A549 (cell line): ENCODE measurements at places on chromosomes 7 and 10. TPM values are rescaled to one million over a fixed set of nuclear protein-coding genes. Genes with fewer than 3 reads are reported as not detected.
A peak's percentile ranks its signal among the peaks of the same experiment; 100 is the strongest.

Gene CCDC146
- 1.4 to 2.0 TPM (median 1.6 TPM) in 3 replicates for polyA plus RNA-seq

Gene BTBD16
- polyA plus RNA-seq, result 0.32 to 0.69 TPM (median 0.35 TPM) in 3 replicates

Gene LIPK
- not detected in 3 replicates for polyA plus RNA-seq

Gene AKR1D1
- polyA plus RNA-seq, result 0.06 TPM in 1 of 3 replicates, not detected in the others

Gene DNAJC9
- polyA plus RNA-seq, result 45.6 to 47.4 TPM (median 46.0 TPM) in 3 replicates

GRCh38 chr7:4013793-4014192, 668.3 kb upstream of the FOXK1 start:
- DNase-seq, result no peak

GRCh38 chr10:121426307-121426706, 171.9 kb downstream of the FGFR2 start:
- peak; percentile 18 for DNase-seq

DNA sequence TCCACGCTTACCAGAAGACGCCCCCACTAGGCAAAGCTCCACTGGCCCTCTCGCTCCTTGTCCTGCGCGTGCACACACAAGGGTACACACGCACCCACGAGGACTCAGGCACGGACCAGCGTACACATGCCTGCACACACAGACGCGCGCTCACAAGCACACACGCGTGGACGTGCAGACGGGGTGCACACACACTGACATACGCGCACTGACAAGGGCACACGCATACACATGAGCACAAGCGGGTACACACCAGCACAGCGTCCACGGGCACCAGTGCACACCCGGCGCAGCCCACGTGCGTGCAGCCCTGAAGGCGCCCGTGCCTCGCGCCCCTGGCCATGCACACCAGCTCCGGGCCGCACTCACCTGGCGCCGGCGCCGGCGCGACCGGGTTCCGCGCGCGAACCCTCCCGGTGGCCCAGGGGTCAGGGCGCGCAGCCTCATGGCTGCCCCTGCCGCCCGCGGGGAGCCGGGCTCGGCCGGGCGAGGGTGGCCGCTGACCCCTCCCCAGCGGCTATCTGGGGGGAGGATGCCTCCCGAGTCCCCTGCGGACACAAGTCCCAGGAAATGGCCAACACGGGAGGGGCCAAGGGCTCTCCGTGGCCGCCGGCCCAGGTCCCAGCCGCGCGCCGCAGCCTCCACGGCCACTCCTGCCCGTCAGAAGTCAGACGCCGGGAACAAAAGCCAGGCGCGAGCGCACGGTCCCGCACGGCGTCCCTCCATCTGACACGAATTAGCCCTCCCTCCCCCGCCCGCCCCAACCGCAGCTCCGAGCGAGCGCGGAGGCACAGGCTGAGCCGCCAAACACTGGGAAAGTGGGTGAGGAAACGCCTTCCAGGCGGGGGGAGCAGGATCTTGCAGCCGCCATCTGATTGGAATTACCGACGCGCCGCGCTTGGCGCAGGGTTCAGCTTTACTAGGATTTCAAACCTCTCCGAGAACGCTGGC, 45.0 kb downstream of the TNS3 start:
- no peak for DNase-seq

GRCh38 chr7:144473908-144474307, 70.4 kb upstream of the NOBOX start:
- no peak for DNase-seq
